ENCODE measurements at places on chromosomes 5 and 9.

DNA sequence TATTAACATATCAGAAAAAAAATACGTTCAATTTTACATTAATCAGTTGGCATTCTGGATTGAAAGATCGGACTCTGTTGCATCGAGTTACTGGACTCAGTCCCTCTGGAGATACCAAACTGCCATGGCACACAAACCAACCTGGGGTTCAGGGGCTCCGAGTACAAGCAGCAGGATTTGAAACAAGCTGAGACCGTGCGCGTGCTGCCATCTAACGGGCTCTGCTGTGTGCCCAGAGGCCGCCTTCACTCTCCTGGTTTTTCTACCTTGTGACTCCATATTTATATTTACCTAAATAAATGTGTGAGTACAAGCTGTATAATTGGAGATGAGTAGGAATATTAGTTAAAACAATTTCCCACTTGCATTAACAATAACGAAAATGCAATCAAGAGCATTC, 48.2 kb downstream of the ANXA1 start:
- DNase-seq: no peak

DNA sequence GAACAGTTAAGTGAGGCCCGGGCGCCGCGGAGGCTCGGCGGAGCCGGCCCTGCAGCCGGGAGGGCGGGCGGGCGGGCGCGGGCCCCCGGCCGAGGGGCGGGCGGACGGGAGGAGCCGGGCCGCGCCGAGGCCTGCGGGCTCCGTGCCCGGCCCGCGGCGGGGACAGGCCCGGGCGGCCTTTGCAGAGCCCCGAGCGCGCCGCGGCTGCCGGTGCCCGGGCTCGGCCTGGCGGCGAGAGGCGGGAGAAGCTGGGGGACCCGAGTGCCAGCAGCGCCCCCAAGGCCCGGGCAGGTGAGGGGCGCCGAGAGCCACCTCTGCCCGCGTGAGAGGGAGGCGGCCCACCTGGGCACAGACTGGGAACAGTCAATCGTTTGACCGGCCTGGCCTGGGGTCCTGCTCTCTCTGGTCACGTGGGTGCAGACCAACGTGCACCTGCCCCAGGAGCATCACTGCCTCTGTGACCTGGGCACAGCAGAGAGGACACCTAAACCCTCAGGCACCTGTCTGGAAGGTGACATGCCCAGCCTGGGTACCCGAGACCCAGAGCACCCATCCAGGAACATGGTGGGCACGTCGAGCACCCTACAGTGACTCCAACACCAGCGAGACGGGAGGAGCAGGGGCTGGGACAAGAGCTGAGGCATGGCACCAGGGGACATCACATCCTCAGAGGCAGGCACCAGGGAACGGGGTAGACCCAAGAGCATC, 531 bp downstream of the MVB12B start:
- DNase-seq: no peak

DNA sequence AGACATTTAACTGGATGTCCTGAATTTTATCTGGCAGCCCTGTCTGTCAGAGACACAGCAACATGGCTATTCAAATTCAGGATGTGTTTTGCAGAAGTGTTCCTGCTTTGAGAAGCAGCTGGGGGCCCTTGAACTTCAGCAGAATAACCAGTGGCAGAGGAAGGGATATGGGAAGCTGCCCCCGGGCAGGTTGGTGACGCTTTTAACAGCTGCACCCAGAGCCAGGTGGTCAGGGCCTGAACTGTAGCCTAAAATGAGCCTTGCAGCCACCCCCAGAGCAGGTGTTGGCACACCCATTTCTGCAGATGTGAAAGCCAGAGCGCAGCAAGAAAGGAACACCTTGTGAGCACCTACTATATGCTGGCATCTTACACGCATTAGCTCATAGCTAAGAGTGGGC, 128.7 kb upstream of the BOD1 start:
- DNase-seq: no peak

DNA sequence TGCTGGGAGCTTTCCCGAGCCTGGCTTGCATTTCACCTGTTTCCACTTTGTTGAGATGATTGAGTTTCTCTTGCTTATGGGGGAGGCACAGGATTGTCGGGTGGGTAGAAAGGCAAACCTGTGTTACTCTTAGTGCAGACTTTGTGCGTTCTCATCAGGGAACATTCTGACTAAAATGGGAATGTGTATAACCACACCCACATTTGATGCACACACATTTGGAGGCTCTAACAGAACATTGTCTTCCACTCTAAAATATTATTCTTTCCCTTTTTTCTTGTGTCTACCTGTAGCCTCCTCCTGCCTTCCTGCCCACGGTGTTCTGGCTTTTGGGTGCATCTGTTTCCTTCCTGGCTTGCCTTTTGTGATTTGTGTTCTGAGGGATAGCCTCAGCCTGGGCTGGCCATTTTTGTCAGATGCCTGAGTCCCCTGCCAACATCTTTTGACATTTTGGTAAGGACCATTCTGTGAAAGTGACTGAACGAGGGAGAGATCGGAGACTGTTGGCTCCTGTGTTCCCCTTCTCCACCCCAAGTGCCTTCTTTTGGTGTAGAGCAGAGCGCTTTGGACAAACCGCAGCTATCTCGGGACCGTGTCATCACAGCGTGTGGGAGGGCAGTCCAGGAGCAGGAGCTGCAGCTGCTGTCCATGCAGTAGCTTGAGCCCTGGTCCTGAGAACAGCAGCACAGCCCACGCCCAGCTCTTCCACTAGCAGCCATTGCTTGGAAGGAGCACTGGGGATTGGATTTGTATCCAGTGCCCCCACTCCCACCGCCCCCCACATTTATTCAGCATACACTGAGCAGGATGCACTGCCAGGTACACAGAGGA, 101.4 kb downstream of the ARHGAP26 start:
- DNase-seq: no peak

- DNase-seq: no peak
These were observed 81.6 kb downstream of the NDUFS4 start for GRCh38 chr5:53642061-53642460.

- no peak for DNase-seq
These were observed 383.0 kb downstream of the DIRAS2 start for GRCh38 chr9:90259311-90260246.

DNA sequence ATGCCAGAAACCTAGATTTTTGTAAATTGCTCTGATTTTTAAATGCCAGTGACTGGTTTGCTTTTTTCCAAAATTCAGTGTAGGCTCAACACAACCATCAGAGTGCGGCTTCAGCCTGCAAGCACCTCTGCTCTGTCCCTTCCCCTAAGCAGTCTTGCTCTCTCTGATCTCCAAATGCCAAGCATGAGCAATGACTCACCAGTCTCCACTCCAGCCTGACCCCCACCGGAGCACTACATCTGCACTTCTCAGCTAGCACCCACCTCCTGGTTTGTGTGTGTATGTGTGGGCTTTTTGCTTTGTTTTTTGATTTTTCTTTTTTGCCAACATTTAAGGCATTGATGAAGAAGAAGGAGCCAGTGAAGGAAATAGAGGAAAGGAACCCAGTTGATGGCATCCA, 61.4 kb upstream of the ADRA1B start:
- no peak for DNase-seq

DNA sequence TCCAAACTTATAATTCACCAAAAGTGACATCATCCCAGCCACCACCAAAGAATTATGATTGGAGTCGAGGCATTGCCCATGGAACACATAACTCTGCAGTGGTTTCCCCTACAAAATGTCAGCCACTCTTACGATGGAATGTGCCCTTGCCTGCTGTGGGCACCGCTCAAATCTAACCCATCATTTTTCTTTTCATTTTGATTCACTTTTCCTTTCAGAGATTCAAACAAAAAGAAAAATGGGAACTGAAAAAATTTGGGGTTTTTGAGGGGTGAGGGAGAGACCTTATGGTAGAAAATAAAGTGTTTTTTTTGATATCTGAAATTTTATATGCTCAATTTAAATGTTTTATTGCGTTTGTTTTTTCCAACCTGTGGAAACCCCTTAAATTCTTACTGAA, 28.1 kb downstream of the SMARCA2 start:
- DNase-seq: no peak

GRCh38 chr5:72618708-72619107, 111.5 kb upstream of the ZNF366 start:
- no peak for DNase-seq
